Hepatic stellate cell (primary cell): ENCODE measurements at places on chromosomes 13 and 19.

DNA sequence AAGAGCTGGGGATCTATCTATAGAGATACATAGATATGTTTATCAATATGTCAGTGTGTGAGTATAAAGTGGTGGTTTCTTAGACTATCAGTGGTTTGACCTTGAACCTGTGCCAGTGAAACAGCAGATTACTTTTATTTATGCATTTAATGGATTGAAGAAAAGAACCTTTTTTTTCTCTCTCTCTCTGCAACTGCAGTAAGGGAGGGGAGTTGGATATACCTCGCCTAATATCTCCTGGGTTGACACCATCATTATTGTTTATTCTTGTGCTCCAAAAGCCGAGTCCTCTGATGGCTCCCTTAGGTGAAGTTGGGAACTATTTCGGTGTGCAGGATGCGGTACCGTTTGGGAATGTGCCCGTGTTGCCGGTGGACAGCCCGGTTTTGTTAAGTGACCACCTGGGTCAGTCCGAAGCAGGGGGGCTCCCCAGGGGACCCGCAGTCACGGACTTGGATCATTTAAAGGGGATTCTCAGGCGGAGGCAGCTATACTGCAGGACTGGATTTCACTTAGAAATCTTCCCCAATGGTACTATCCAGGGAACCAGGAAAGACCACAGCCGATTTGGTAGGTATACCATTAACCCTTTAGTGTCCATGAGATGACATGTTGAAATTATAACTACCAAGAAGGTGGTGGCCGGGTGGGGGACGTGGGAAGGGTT, 880 bp downstream of the FGF9 start:
- no peak for DNase-seq

DNA sequence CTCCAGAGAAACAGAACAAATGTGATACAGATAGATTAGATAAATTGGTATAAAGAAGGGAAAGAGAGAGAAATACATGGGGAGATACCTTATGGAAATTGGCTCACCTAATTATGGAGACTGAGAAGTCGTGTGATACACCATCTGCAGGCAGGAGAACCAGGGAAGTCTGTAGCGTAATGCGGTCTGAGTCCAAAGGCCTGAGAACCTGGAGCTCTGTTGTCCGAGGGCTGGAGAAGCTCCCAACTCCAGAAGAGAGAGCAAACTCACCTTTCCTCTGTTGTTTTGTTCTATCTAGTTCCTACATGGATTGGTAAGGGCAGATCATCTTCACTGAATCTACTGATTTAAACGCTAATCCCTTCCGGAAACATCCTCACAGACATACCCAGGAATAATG, 648.2 kb upstream of the GPC6 start:
- no peak for DNase-seq

GRCh38 chr19:20669263-20669662, 7.9 kb upstream of the ZNF626 start:
- DNase-seq: no peak

DNA sequence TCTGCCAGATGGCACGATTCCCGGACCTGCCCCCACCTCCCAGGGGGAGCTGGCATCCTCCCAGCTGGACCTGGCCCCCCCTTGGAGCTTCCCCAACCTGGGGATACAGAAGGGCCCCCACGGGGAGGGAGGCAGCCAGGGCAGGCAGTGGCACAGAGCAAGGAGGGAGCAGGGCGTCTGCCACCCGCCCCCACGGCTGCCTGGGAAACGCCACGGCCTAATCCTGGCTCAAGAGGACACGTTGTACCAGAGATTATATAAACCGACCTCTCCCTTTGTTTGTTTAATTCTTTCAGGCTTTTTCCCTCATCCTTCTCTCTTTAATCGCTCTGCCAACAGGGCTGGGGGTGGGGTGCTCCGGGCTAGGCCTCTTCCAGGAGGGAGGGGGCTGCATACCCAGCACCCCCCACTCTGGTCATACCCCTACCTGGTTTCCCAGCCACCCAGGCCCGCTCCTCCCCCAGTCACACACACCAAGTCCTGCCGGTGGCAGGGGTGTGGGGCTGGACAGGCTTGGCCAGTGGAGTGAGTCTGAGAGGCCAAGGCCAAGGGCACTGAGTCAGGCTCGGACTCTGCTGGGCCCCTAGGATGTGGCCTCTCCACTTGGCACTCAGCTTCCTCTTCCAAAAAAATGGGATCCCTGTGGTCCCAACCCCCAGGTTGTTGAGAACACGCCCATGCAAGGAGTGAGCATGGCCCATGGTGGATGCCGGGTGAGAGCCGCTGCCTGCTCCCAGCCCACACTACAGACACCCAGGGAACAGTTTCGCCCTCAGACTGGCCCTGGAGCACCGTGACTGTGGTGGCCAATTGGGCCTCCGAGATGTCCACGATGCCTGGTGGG, 29.5 kb upstream of the NFIC start:
- peak; percentile 65 for DNase-seq
